ENCODE measurements at places on chromosomes 11 and 22.

DNA sequence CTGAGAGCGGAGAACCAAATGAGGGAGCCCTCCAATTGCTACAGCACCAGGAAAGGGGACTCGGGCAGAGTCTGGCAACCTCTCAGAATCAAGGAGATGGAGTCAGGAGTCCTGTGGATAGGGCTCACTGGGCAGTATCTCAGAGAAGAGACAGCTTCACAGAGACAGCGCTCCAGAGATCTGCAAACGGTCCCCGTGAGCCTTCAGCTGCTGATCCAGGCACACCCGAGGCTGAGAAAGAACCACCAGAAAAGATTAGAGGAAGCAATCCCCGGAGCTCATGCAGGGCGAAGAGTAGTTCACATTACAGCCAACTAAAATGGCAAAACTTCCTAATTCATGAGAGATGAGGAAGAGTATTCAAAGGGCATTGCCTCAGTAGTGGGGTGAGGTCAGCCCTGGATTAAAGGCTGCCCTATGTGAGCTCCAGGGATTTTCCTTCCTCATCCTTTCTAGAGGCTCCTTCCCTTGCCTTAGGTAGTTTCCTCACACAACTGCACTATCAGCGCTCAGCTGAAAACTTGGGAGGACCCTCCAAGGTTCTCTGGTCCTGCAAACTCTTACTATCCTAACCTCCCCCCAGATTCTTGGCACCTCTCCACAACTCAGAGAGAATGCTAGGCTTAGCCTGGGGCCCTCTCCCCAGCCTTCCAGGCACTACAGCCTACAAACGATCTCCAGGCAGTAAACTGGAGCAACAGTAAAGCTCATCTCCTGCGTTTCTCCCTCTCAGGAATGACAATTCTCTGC, 23.7 kb downstream of the SCN4B start:
- DNase-seq, result no peak

DNA sequence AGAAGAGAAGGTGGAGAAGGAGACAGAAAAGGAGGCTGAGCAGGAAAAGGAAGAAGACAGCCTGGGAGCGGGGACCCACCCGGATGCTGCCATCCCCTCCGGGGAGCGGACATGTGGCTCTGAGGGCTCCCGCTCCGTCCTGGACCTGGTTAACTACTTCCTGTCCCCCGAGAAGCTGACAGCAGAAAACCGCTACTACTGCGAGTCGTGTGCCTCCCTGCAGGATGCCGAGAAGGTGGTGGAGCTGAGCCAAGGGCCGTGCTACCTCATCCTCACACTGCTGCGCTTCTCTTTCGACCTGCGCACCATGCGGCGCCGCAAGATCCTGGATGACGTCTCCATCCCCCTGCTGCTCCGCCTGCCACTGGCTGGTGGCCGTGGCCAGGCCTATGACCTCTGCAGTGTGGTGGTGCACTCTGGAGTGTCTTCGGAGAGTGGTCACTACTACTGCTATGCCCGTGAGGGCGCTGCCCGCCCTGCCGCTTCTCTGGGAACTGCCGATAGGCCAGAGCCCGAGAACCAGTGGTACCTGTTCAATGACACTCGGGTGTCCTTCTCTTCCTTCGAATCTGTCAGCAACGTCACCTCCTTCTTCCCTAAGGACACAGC, 21.4 kb downstream of the USP35 start:
- no peak for DNase-seq

DNA sequence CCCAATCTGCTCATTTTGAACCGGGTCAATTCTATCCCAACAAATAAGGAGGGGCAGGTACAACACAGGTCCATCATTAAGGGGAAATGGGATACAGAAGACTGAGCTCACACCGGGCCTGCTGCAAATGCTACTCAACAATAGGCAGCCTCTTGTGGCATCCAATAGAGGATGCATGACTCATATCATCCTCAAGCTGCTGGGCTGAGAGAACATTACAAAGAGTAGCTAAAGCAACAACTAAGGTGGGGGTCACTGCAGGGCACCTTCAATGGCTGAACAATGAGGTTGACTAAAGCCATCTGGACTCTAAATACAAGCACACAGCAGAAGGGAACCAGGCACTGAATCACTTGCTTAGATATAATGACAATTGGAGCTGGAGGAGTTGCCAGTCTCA, 130.1 kb upstream of the SYN3 start:
- DNase-seq, result no peak

- no peak for DNase-seq
These were observed 34.7 kb downstream of the PPP6R3 start for GRCh38 chr11:68495220-68495729.

GRCh38 chr11:115961159-115962003, 457.2 kb upstream of the CADM1 start:
- DNase-seq, result no peak

GRCh38 chr11:68698993-68699392, 14.6 kb downstream of the GAL start:
- no peak for DNase-seq

DNA sequence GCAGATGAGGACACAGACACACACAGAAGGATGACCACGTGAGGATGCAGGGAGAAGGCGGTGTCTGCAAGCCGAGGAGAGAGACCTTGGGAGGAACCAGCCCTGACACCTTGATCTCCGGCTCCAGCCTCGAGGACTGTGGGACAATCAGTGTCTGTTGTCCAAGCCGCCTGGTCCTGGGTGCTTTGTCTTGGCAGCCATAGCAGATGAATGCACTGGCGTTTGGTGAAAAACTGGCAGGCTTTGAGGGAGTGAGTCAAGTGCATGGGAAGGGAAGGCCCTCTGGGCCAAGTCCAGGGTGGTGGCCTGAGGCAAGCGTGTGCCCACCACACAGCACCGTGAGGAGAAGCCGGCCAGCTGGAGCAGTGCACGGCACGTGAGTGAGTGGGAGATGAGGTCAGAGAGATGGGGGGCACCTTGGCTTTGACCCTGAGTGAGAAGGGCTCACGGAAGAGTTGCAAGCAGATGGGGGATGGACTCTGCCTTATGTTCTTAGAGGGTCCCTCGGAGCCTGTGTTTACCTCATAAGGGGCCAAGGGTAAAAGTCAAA, 12.4 kb upstream of the BRSK2 start:
- DNase-seq, result no peak

DNA sequence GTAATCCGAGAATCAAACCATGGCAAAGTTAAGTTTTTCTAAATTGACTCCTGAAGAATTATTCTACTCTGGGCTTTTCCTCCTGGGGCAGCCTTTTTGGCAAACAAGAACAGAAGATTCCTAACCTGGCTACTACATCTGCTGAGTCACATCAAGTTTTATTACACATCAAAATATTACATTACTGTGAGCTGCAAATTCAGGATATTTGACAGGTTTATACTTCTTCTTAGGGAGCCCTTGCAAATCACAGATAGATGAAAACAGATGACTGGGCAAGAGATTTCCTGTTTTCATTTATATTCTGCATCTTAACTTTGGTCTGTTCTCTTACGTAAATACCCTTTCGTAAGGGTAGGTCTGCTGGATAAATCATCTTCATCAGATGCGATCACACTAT, 23.6 kb downstream of the XRRA1 start:
- no peak for DNase-seq

DNA sequence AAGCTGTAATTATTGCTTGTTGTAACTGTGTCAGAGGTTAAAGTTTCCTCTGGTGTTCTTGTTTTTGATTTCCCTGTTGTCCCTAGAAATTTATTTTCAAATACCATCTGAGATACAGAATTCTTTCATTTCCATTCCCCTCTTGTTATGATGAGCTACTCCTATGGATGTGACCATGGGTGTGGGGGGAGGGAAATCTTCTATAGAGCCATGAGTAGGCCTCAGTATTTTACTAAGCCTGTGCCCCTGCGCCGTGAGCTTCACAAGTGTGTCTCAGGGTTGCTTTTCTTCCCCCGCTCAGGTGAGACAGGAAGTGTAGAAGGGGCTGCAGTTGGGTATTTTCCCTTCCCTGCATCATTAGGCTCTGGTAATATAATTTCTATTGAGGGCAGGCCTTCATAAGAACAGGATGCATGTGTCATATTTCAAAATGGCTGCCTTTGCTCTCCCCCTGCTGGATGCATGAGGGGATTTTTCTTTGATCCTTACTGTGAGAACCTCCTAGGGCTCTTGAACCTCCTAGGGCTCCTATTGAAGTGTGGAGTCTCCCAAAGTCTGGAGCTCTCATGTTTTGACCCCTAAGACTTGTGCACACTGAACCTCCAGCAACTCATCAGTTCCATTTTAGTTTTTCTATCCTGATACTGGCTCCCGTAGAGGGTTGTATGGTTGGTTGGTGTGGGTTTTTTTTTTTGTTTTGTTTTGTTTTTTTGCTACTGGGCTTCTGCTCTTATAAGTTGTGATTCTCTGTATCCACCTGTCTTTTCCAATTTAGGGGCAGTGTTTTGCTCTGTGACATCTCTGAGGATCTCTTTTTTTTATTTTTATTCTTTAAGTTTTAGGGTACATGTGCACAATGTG, 658.2 kb downstream of the NTM start:
- DNase-seq, result peak; percentile 37

DNA sequence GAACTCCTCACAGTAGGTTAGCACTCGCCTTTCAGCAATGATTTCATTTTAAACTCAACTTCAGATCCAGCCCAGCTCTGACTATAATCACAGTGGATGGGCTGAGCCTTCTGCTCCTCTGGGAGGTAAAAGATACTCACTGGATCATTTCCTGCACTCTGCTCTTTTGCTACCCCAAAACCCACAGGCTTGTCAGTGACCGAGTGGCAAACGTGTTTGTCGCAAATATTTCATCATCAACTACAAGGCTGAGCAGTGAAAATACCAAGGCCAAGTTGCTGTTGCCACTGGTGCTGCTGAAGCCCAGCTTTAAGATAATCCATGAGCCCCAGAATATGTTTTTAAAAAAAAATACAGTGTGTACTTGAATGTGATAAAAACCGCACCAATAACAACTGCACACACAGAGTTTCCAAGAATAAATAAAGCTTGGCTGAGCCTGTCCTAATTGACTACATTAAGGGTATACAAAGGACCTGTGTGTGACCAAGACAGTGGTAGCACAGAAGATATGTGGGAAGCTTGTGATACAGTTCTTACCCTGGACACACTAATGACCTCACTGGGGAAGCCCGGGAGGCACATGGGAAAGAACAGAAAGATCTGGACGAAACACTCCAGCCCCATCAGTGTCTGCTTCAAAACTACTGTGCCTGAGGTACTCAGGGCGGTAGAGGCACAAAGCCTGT, 41.3 kb downstream of the ABTB2 start:
- DNase-seq, result no peak

DNA sequence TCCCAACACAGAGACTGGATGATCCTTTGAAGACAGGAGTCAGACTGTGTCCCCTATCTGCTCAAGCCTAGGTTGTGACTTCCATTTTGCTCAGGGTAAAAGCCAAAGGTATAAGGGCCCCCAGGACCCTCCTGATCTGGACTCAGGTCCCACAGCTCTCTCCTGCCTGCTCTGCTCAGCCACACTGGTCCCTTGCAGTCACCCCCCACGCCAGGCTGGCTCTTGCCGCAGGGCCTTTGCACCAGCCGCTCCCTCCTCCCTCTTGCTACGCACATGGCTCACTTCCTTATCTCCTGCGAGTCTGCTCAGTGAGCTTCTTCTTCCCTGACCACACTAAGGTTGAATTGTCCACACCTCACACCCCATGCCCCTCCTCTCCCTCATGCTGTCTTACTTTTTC, 28.4 kb upstream of the CACNG2 start:
- no peak for DNase-seq

GRCh38 chr22:46951973-46952372, 189.5 kb downstream of the TBC1D22A start:
- no peak for DNase-seq

DNA sequence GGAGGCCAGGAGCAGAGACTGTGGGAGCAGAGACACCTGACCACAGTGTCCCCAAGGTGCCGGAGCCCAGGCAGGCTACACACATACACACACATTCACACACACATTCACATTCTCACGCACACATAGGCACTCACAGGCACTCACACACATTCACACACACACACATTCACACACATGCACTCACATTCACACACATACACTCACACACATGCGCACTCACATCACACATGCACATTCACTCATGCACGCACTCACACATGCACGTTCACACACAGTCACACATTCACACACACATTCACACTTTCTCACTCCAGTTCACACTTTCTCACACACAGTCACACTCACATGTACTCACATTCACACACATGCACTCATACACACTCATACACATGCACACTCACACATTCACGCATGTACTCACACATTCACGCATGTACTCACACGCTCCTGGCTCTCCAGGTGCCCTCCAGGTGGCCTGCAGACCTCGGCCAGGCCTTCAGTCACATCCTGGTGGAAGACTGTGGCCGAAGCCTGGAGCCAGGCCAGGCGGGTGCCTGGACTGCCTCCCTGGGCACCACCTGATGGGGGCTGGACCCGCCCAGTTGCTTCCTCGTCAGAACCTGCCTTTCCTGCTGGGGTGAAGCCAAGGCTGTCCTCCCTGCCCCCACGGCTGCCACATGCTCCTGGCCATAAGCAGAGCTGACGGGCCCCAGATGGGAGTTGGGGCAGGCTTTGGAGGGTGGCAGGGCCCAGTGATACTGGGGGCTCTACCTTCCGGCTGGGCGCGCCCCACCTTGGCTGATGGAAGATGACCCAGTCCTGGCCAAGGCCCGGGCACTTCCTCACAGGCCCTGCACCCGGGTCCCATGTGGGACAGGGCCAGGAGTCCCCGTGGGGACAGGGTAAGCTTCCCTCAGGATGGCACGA, 89.5 kb downstream of the WNT7B start:
- DNase-seq, result no peak

GRCh38 chr22:37392721-37393328, 34.5 kb downstream of the ELFN2 start:
- DNase-seq, result no peak

- DNase-seq, result no peak
These were observed 28.0 kb downstream of the FADD start for GRCh38 chr11:70230840-70231710.

DNA sequence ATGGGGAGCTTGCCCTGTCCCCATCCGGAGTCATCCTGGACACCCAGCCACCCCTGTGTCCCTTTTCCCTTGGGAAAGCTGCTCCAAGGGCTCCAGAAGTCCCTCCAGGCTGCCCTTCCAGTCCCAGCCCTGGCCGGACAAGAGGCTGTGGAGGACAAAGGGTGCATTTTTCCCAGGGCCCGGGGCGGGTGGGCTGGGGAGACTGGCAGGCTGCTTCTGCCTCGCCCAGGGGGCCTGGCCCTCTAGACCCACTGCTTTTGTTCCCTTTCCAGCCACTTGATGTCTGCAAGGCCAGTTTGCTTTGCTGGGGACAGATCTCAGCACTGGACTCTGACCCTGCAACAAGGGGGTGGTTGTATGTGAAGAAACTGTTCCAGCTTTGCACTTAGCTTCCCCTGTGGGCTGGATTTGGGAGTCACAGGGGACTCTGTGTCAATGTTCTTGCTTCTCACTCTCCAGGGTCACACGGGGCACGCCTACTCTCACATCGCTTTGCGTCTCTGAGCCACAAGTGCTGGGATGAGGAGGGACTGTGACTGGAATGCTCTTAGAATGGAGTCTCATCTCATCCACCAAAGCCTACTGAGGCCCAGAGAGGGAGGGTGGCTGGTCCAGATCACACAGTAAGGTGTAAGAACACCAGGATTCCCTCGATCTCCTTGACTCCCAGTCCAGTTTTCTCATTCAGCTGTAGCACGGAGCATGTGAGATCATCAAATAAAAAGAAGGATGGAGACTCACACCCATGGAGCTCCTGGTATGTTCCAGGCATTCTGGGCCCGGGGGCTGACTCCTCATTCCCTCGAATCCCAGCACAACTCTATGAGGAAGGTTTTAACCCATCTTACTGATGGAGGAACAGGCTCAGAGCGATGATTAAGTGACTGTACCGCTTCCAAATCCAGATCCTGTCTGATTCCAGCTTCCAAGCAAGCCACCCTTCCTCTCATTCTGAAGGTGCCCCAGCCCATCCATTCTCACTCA, 59.9 kb downstream of the FBXO7 start:
- peak; percentile 12 for DNase-seq

GRCh38 chr22:50136581-50137015, 33.9 kb upstream of the PANX2 start:
- DNase-seq, result no peak
